Germinal center (tissue), 1 donor: ENCODE measurements at places on chromosomes 6 and 20.

DNA sequence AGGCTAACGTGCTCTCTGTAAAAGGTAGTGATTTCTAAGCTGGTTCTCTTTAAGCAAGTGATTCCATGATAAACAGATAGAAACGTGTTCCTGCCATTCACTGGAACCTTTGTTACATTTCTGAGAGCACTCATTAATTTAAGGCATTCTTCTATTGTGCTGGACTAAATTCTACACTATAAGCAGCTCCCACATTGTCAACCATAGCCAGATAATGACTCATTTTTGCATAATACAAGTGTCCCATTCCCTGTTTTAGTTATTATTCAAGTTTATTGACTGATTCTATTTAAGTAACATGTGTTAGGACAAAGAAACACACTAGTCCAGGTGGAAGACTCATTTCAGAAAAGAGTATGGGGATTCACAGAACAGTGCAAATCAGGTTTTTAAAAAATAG, 13.5 kb upstream of the XRN2 start:
- no peak for DNase-seq

DNA sequence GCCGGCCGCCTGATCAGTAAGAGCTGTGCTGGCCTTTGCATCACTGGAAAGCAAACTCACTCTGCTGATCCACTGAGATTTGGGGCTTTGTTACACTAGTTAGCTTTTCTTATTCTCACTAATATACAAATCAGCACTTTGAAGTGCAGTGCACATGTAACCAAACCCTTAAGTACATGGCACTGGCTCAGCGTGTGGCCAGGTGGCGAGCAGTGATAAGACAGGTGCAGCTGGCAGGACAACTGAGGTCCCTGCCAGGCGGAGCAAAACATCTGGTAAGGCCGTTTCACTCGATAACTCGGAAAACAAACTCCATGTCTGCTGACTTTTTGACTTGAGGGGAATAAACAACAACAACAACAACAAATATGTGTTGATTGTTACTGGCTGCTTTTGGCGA, 11.0 kb downstream of the GFRA4 start:
- DNase-seq, result no peak

DNA sequence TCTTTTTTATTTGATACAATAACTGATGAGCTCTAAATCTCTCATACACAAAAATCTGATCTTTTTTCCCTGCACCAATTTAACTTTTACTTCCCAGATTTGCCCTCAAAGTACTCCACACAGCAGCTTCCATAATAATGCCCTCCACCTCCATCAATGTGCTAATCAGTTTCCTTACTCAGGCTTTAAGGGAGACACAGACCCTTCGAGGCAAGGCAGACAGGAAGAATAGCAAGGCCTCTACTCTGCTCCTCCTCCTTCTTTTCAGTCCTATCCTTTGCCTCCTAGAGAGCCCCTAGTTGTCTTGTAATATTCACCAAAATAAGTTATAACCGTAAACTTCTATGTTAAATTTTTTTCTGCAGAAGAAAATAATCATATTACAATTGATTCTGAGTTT, 444.9 kb upstream of the RNF217 start:
- DNase-seq, result no peak

GRCh38 chr6:1872649-1873131, 263.0 kb downstream of the FOXC1 start:
- no peak for DNase-seq

GRCh38 chr6:132147530-132148011, 196.4 kb upstream of the CCN2 start:
- DNase-seq, result no peak

- DNase-seq, result peak; percentile 56
Observed at GRCh38 chr6:111750753-111751673, 122.2 kb downstream of the FYN start.

DNA sequence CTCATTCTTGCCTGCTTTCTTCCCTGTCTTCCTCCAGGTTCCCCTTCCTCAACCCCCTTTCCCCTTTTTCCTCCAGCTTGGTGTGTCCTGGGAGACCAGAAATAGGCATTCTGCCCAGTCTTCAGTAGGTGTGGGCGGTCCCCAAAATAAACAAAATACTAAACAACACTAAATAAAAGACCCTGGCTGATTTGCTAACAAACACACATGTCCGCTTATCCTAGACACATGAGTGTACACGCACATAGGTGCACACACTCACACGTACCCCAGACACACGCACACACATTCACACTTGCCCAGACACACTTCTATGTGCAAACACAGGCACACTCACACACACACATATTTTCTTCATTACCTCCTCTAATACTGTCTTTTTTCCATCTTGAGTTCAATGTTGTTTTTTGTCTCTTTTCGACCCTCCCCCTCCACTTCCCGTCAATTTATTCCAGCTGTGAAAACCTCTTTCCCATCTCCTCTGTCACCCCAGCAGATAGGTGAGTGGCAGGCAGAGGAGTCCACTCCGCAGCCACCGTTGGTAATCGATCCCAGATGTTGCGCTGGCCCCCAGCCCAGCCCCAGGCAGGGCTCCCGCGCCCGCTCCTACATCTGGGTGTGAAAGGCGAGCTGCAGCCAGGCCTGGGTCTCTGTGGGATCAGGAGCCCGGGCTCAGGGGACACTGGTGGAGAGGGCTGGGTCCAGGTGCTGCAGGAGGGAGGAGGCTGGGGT, 56.9 kb upstream of the FOXP4 start:
- no peak for DNase-seq

GRCh38 chr6:115592025-115592424, 468.7 kb downstream of the FRK start:
- DNase-seq, result no peak

DNA sequence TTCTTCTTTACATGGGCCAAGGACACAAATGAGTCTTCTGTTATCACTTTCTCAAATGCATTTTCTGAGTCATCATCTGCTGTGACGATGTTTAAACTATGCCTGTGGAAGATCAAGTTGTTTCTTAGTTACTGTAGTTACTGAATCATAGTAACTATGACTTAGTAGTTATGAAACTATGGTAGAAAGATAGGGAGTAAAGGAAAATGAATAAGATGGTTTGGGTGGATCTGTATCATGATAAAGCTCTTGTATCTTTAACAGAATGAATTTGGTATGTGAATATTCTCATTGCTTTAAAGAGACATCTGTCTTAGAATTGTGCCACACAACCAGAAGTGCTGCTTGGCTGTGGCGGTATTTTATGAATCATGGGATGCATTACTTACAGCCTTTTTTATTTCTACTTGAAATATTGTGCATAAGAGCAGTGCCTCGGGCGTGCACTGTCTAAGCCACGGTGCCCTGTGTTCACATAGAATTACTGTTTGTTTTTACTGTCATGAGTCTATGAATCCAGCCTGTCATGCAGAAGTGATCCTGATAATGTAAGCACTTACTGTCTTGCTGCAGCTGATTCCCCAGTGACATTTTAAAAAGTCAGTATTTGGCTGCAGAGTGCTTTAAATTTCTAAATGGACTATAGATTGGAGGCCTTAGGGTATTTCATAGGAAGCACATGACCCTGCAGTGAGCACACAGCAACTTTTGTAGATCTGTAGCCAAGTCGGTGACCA, 215.2 kb downstream of the TMEM242 start:
- DNase-seq, result no peak

DNA sequence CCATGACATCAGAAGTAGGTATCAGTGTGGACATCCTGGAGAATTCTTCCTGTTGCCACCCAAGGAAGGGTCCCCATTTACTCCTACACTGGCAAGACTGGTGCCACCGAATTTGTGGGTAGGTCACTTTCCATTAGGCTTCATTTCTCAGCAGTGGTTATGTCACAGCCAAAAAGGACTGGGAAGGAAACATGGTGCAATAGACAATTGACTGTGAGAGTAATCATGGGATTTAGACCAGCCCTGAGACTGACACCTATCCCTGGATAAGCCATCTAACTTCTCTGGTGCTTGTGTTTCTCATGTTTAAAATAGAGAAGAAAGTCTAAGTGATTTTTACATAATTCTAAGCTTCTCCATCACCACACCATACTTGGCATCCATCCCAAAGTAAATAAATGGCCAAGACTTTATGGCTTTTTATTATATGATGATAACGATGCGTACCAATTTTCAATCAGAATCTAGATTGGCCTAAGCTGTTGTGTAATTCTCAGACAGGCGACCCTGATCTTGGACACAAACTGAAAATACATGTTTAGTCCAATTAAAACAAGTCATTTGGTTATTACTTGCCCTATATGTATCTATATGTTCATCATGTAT, 10.2 kb downstream of the SMPDL3A start:
- no peak for DNase-seq

DNA sequence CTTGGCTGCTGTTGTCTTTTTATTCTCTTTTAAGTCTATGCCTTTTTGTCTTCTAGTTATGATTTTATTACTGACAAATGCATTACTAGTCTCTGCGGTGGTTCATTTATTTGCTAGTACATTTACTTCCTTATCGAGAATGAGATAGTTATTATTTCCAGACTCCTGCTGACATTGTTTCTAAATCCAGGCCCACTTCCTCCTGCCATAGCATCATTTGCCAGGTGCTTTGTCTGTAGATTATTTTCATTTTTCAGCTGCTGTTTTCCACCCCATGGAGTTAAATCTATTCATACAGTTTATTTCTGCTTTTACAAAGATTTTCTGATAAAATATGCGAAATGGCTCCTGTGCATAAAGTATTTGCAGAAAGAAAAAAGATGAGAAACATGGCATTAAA, 459.7 kb downstream of the MMUT start:
- DNase-seq, result no peak

GRCh38 chr6:128471907-128472306, 48.5 kb downstream of the PTPRK start:
- no peak for DNase-seq

DNA sequence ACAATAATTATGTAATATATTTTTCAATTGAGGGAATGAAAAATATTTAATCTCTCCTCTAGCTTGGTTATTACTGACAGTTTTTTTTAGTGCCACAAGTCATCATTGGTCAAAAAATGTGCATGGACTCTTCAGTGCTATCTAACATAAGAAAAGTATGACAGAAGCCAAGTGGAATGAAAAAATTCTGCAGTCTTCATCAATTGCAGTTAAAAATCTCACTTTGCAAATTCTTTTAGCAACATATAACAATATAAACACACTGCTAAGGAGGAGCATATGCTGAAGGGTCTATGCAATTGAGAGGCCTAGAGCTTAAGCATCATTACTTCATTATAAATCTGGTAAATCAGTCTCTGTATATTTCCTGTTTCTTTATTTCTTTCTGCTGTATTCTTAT, 175.1 kb downstream of the ARHGAP18 start:
- no peak for DNase-seq

DNA sequence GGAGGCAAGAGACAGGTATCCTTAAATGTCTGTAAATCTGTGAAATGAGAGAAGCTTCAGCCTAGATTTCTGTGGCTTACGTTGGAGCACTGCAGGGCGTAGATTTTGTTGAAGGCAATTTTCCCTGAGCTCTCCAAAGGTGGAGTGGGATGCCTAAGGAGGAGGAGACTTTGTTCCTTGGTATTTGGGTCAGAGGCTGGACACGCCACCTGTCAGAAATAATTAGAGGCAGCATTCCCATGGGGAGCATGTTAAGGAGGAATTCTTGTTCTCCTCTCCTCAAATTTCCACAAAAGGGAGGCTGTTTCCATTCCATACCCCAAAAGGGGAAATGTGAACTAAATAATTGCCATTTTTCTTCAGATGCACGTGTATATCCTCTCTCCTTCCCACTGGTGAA, 11.1 kb upstream of the SCGN start:
- no peak for DNase-seq

DNA sequence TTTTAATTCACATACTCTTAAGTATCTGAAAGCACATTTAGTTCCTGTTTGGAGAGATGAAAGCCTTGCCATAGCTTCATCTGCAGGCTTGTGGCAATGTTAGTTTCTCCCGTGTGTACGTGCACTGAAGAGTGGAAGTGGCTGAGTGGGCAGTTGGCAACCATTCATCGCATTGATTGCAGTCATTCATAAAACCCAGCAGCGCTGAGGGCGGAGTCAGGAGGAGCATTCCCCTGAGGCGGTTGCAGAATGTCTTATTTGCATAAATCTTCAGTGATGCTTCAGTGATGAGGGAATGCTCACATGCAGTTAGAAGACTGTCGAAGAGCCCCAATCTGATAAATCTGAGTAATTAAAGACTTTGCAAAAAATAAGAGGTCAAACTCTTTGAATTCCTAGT, 79.1 kb downstream of the RIMS1 start:
- DNase-seq, result no peak

DNA sequence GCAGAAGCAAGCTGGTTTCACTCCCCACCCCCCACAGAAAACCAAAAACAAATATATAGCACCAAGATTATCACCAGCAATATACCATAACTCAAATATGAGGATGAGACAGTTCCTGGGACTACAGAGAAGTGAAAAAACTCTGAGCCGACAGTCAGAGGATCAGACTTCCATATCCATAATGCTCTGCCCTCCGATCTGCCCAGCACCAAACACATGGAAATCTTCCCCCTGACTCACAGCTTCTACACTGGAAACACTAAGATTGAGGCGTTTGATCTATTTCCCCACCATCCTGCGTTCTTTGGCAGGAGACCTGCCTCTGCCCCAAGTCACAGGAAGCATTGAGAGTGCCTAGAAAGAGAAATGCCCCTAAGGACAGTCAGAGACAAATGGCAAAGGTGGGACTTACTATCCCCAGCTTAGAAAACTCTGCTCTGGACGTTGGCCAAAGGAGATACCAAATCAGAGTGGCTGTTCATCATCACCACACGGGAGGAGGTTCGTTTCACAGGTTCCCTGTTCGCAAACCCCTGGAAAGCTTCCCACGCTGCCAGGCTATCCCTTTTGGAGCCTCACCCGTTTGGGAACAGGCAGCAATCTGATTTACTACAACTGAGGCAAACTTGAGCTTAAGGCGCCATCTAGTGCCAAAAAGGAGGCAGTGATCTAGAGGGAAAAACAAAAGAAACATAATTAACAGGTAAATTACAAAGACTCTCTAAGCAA, 48.7 kb upstream of the SRSF6 start:
- DNase-seq, result no peak

GRCh38 chr20:49901588-49901987, 13.7 kb downstream of the SPATA2 start:
- no peak for DNase-seq

DNA sequence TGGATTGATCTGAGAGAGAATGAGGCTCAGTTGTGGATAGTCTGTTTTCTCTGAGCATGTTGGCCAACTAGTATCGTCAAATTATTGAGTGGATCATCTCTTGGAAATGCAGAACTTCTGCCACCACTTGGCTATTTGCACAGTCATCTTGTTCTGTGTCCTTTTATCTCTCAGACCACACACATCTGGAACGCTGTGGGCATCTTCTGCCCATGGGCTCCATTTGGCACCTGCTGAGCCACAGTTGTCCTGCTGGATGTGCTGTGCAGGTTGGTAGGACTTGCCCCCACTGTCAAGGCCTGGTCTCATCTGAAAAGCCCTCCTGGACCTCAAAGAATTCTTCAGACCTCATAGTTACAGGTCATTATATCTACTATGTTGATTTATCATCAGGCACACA, 16.7 kb upstream of the C20orf144 start:
- no peak for DNase-seq

DNA sequence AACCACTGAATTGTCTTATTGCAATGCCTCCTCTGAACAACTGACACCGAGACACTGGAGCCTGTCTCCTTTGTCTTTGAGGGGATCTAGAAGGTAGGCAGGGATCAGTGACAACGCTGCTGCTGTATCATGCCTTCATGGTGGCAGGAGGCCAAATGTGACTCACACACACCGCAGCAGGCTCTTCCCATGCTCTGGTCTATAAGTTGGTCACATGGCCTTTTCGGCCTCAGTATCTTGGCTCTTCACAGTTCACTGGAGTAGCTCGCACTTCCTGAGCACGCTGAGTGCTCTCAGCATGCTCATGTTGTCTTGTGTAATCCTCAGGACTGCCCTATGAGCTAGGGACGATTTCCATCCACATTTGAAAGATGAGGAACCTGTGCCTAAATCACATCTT, 167.4 kb upstream of the PCSK2 start:
- no peak for DNase-seq

GRCh38 chr20:59326188-59326587, 25.8 kb downstream of the EDN3 start:
- no peak for DNase-seq
